ENCODE measurements at places on chromosomes 16 and 17.

GRCh38 chr17:81332914-81333528 lies 37.9 kb upstream of the SLC38A10 start:
- DNase-seq = no peak

DNA sequence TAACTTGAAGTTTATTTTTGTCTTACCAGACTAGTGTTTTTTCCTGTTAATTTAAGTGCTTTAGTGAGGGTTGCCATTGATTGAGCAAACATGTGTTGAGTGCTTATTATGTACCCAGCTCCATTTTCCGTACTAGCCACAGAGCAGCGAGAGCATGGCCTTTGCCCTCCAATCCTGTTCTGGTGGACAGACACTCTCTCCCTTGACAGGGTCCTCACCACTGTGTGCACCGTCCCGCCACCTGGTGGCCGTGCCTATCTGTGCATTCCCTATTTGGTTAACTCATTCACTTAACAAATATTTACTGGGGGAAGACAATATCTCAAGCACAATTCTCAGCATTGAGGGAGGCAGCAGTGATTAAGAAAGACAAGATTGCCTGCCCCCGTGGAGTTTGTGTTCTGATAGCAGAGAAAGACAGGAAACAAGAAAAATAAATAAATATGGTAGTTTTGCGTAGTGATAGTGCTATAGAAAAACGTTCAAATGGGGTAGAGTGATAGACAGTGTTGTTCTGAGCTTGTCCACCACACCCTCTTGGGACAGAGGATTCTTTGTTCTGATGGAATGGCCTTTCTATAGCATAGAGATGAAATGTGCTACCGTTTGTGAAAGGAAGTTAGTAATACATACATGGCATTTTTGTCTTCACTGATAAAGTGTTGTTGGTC lies 13.0 kb downstream of the CDH13 start:
- DNase-seq = peak; percentile 35

DNA sequence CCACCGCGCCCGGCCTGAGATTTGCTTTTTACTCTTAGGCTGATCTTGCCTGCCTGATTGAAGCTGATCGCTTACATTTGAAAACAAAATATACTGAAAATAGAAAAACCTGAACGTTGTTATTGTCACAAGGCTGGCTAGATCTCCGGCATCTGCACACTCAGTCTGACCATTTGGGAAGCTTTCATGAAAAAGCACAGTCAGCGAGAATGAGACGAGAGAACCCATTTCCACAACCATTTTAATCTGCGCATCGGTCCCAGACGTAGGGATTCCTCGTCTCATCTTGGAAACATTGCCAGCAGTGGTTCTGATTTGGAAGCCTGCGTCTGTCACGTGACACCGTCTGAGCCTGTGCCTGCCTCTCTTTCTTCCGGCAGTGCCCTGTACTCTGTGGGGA lies 20.9 kb downstream of the SPG7 start:
- DNase-seq = no peak

DNA sequence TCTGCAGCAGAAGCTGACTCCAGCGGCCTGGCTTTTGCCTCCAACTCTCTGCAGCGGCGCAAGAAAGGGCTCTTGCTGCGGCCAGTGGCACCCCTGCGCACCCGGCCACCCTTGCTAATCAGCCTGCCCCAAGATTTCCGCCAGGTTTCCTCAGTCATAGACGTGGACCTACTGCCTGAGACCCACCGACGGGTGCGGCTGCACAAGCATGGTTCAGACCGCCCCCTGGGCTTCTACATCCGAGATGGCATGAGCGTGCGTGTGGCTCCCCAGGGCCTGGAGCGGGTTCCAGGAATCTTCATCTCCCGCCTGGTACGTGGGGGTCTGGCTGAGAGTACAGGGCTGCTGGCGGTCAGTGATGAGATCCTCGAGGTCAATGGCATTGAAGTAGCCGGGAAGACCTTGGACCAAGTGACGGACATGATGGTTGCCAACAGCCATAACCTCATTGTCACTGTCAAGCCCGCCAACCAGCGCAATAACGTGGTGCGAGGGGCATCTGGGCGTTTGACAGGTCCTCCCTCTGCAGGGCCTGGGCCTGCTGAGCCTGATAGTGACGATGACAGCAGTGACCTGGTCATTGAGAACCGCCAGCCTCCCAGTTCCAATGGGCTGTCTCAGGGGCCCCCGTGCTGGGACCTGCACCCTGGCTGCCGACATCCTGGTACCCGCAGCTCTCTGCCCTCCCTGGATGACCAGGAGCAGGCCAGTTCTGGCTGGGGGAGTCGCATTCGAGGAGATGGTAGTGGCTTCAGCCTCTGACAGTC lies 1.3 kb downstream of the PARD6A start:
- DNase-seq = no peak

DNA sequence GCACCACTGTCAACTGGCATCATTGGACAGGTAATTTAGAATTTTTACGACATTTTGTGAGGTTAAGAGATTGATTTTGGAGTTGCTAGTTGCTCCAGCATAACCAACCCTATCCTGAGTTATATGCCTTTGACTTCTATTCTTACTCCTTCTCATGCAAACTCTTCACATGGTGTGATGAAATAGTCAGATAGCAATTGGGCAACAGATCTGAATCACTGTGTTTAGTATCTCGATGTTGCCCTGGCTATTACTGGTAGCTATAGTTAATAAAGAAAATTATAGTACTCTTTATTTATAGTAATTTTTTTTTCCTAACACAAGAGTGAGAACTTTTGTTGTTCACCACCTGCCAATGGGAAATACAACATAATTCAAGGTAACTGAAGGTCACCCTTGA lies 494.8 kb upstream of the TOM1L1 start:
- DNase-seq = no peak

- DNase-seq = no peak
Measured at GRCh38 chr16:82530883-82531282, 95.9 kb upstream of the CDH13 start.

GRCh38 chr16:69860233-69861231 lies 90.6 kb upstream of the CLEC18A start:
- no peak for DNase-seq

DNA sequence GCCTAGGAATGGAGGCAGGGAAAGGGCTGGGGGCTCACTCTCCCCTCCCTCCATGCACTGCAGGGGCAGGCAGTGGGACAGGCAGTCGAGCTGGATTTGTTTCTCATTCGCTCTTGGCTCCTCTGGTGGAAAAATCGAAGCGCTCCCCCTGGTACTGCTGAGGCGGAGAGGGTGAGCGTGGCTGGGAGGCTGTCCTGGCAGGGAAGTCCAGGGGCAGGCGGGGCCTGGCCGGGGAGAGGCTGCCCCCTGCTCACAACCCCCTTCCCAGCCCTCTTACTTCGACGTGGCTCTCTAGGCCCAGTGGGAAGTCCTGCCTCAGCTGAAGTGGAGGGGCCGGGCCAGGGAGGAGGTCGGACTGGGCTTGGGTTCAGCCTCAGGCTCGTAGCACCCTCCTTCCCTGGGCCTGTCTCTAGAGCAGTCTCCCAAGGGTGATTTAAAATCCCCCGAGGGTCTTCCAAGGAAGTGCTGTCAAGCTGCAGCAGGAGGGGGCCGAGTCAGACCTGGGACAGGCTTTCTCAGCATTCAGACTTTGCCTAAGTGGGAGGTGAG lies 16.5 kb upstream of the TMEM92 start:
- no peak for DNase-seq

- peak; percentile 54 for DNase-seq
Measured at GRCh38 chr16:678858-679813, 1.1 kb upstream of the STUB1 start.

- DNase-seq = no peak
Measured at GRCh38 chr17:78596871-78597764, 19.9 kb upstream of the DNAH17 start.

- DNase-seq = peak; percentile 100
Measured at GRCh38 chr17:82022981-82023446, at the start of gene LRRC45. Gene LRRC45, plus strand, starts transcription at chr17:82023305. Its CDS starts 339 bp downstream, at chr17:82023644.

DNA sequence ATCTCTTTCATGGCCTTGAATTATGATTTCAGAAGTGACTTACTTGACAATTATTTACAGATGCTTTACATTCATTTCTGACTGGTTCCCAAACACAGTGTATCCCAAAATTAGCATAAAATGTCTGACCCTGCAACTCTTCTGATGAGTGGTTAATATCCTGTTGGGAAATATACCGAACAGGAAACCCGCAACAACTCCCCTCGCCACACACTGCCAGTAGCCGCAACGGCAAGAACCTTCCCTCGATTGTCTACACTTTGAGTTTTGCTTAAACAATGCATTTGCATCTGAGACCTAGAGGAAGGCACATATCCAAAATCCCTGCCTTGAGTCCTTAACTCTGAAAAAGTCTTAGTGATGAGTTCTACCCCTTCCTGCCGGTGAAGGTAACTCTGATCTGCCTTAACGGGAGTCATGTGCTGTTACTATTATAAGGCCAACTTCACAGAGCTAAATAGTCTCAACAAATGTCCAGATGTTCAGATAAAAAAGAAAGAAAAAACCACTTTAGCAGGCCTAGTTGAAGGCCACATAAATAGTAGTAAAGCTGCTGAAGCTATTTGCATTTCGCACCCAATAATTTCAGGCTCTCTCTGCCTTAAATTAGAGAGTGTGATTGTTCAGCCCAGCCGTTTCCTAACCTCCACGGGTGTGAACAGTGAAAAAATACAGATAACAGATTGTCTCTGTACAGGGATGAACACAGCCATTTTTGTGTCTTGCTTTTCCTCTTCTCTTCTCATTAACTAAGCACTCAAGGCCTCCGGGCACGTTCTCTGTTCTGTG lies 321.1 kb downstream of the HS3ST3B1 start:
- no peak for DNase-seq
